ENCODE measurements at places on chromosomes 16 and 17. TPM values are rescaled to one million over a fixed set of nuclear protein-coding genes. Genes with fewer than 3 reads are reported as not detected.

WBP2 gene
- total RNA-seq = 114 TPM

- DNase-seq = no peak
These were observed 6.5 kb downstream of the MARCHF10 start for GRCh38 chr17:62801553-62802114.

DNA sequence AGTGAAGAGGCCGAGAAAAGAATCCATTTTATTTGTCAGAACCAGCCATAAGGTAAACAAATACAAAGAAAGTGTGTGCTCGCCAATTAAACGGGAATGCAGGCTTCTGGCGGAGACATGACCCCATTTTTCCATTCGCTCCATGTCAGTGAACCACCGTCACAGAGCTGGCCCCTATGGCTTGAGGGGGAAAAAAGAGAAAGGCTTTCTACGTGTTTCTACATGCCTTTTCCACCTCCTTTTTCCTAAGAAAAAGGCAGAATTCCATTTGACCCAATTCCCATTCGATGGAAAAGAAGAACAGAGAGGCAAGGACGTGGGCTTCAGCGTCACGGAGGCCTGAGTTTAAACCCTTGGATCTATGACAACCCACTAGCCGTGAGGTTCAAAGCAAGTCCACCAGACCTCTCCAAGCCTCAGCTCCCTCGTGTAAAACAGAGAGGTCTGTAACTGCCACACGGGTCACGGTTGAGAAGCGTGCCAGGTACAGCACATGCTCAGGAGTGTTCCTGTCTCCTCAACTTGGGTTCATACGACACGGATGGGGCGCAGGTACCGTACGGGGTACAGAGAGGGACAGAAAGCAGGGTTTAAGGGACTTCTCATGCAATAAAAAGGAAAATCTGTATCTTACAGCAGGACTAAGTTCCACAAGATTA lies 91.9 kb downstream of the NXN start:
- no peak for DNase-seq

PHAF1 gene
- 13.6 TPM for total RNA-seq

CSH2 gene
- total RNA-seq = not detected

GRCh38 chr17:78947235-78948149 lies 22.3 kb upstream of the TIMP2 start:
- no peak for DNase-seq

DNA sequence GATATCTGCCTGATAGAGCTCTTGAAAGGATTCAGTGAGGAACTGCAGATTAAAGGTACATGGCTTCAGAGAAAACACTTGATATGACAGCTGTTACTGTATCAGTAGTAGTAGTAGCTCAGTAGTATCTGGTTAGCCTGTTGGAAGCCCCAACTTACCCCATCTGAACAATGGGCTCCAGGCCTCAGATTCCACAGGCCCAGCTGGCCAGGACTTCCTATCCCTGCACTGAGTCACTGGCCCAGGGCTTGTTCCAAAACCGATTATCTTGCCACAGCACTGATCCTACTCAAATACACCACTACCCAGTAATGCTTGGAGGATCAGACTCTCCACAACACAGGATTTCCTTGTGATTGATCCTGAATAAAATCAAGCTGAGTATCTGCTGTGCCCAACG lies 32.6 kb downstream of the DCUN1D3 start:
- no peak for DNase-seq

All from mucosa of descending colon (tissue), 3 donors.